ENCODE measurements at places on chromosomes 5 and 9. TPM values are rescaled to one million over a fixed set of nuclear protein-coding genes. Genes with fewer than 3 reads are reported as not detected.

The OR1J2 gene
- not detected for total RNA-seq

GRCh38 chr9:95696701-95697100 is 178.8 kb upstream of the ERCC6L2 start:
- no peak for DNase-seq
- no peaks in the 10 kb centered on the region for H3K27me3 ChIP-seq
- H3K36me3 ChIP-seq: no peaks in the 10 kb centered on the region
- H3K4me3 ChIP-seq: no peak overlapping the region
- no peaks in the 10 kb centered on the region for H3K4me1 ChIP-seq

DNA sequence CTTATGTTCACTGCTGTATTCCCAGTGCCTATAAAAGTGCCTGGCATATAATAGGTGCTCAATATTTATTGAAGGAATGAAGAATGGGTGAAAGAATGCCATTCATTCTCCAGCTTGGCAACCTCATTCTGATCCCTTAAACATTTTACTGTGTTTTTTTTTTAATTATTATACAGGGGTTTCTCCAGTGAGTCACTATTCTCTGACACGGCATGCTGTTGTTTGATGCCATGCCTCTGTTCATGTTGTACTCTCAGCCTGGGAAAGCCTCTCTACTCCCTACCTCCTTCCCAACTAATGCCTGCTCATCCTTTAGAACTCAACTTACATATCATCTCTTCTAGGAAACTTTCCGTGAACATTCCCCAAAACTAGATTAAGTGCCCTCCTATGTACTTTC is 70.2 kb upstream of the PHF24 start:
- peaks cover 2% of the 10 kb centered on the region for H3K4me1 ChIP-seq
- no peak for DNase-seq
- H3K27ac ChIP-seq: no peak overlapping the region
- H3K36me3 ChIP-seq: no peaks in the 10 kb centered on the region
- H3K4me3 ChIP-seq: no peak overlapping the region
- peaks cover 8% of the 10 kb centered on the region for H3K27me3 ChIP-seq

DNA sequence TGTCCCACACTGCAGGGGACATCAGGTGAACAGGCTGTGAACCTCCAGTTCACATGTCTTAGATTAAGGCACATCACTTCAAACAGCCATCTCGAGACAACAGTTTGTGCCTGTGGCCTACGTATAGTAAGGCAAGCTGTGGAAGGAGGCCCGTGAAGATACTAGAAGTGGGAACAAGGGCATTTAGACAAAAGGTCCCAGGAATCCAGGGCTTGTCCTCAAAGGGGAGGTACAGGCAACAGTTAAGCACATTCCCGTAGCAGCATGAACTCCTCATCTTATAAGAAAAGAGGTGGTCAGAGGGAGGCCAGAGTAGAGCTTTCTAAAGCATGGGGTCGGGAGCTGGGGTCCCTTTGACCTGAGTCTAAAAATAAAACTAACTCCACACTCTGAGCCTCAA is 122.5 kb upstream of the TRPM3 start:
- no peaks in the 10 kb centered on the region for H3K4me1 ChIP-seq
- H3K4me3 ChIP-seq: no peak overlapping the region
- no peak for DNase-seq
- H3K36me3 ChIP-seq: no peaks in the 10 kb centered on the region
- peaks cover 23% of the 10 kb centered on the region for H3K27me3 ChIP-seq
- H3K27ac ChIP-seq: no peak overlapping the region

Data from naive thymus-derived CD8-positive, alpha-beta T cell (primary cell).